IMR-90 (cell line): ENCODE measurements at places on chromosomes 1 and 21. TPM values are rescaled to one million over a fixed set of nuclear protein-coding genes. Genes with fewer than 3 reads are reported as not detected.

DNA sequence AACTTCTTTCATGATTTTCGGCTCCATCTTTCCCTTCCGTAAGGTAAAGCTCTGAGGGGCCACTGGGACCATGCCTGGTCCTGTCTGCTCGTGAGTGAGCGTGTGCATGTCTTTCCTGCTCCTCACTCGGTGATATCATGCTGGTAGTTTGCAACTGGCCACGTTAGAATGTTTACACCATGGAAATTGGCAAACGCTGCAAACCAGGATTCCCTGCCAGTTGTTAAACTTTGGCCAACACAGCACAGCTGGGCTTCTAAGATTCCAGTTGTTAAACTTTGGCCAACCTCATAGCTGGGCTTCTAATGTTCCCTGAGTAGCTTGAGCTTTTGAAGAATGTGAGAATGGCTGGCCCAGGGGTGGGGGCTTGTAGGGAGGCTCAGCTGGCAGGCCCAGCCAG lies 68.0 kb upstream of the ACTL8 start:
- H3K27me3 ChIP-seq: no peaks in the 10 kb centered on the region
- peaks cover 7% of the 10 kb centered on the region for H3K36me3 ChIP-seq
- no peak overlapping the region for H3K4me3 ChIP-seq
- no peak overlapping the region for H3K27ac ChIP-seq

DNA sequence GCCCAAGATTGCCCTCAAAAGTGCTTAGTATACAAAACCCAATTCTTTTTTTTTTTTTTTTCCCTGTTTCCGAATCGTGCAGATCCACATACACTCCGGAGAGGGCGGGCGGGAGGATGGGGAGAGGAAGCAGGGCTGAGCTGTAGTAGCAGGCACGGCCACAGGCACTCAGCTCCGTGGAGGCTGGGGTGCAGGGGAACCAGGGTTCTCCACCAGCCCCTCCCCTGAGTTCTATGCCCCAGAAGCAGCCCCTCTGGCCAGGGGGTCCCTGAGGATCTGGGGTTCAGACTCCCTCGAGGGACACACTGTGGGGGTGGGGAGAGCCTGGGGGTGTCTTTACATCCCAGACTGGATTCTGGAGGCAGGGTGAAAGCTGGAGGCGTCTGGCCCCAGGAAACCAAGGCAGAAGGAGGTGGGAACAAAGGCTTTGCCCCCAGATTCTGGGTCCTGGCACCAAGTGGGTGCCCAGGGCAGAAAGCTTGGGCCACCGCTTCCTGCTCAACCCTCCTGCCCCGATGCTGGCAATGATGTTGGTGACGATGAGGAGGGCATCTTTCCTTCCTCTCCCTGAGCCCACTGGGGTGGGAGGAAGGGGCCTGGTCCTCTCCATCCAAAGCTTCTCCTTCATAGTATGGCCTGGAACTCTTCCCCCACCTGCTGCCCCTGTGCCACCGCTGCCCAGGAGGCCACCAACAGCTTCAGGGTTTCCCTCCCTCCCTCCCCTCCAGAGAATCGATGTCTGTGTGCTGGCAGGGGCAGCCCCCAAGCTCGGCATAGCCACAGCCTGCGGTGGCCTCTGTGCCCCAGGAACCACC lies 106.4 kb upstream of the TARDBP start:
- no peaks in the 10 kb centered on the region for H3K36me3 ChIP-seq
- H3K4me1 ChIP-seq: no peaks in the 10 kb centered on the region
- peaks cover 33% of the 10 kb centered on the region for H3K27me3 ChIP-seq
- H3K4me3 ChIP-seq: no peak overlapping the region

DNA sequence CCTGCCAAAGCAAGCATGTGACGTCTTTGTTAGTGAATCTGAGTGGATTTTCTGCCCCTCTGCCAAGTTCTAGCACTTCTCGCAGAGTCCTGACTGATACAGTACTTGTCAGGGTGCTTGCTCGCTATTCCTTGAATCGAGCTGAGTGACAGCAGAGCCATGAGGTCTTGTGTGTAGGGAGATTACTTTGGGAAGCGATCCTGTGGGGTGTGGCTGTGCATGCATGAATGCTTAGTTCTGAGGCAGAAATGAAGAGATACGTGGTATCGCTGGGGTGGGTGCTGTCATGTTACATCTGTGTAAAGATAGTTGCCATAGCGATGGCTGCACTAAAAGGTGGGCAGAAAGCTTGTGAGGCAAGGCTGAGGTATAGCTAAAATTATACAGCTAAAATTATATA lies 19.3 kb upstream of the DNAJC28 start:
- no peak overlapping the region for H3K27ac ChIP-seq
- H3K27me3 ChIP-seq: no peaks in the 10 kb centered on the region
- H3K4me1 ChIP-seq: peaks cover 7% of the 10 kb centered on the region; the same call in 1 of the 2 replicates
- DNase-seq: no peak
- no peak overlapping the region for H3K4me3 ChIP-seq

GRCh38 chr1:60589046-60589748 lies 493.2 kb upstream of the NFIA start:
- H3K36me3 ChIP-seq: no peaks in the 10 kb centered on the region
- no peaks in the 10 kb centered on the region for H3K4me1 ChIP-seq
- H3K27ac ChIP-seq: no peak overlapping the region
- H3K4me3 ChIP-seq: no peak overlapping the region
- DNase-seq: no peak

DNA sequence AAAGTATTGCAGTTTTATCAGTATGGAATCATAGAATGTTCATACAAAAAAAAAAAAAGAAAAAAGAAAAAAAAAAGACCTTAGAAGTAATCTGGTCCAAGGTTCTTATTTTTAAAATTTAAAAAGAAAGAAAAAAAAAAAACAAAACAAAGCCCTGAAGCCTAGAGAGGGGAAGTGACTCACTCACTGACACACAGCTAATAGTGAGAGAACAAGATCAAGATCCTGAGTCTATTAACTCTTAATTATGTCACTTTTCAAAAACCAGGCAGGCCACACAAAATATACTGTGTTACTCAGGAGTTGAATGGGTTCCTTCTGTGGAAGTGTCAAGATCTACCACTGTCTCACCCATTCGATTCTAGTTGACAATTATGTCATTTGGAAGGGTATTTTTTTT lies 433.9 kb upstream of the DAB1 start:
- no peaks in the 10 kb centered on the region for H3K27me3 ChIP-seq
- no peak overlapping the region for H3K4me3 ChIP-seq
- no peak overlapping the region for H3K27ac ChIP-seq
- DNase-seq: no peak
- H3K4me1 ChIP-seq: no peaks in the 10 kb centered on the region
- no peaks in the 10 kb centered on the region for H3K36me3 ChIP-seq

GRCh38 chr1:86491171-86491950 lies 22.6 kb downstream of the CLCA1 start:
- peaks cover 15% of the 10 kb centered on the region for H3K27me3 ChIP-seq
- H3K4me3 ChIP-seq: no peak overlapping the region
- H3K4me1 ChIP-seq: no peaks in the 10 kb centered on the region
- H3K36me3 ChIP-seq: no peaks in the 10 kb centered on the region

- no peak within 1 kb of the TSS for H3K27ac ChIP-seq
- H3K4me3 ChIP-seq: no peak within 1 kb of the TSS
- no peaks in the 10 kb centered on the region for H3K36me3 ChIP-seq
- no peaks in the 10 kb centered on the region for H3K4me1 ChIP-seq
- H3K27me3 ChIP-seq: no peaks in the 10 kb centered on the region
- no peak for DNase-seq
Observed at GRCh38 chr1:109687641-109688499, at the start of gene GSTM1. Gene GSTM1 (plus strand): TSS chr1:109687817. CDS start chr1:109687874, 57 bp downstream.

DNA sequence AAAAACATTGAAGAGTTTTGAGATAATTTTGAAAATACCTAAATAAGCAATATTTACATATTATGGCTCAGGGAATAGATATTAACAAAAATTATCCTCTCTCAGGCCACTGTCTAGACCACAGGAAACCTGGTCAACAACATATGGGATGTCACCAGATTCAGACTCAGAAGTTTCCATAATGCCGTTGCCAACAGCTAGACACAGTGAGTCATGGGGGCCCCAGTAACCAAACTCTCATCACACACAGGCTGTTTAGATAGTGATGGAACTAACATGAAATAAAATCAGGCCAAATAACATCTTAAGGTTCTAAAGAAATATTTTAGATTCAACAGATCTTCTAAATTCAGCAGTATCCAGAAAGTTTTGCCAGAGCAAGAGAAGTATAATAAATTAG lies 681.7 kb upstream of the ADAMTS5 start:
- peak; percentile 90 for DNase-seq
- H3K27ac ChIP-seq: peak overlapping the region; percentile 21
- peaks cover 2% of the 10 kb centered on the region; the same call in 1 of the 2 replicates for H3K4me1 ChIP-seq
- H3K36me3 ChIP-seq: no peaks in the 10 kb centered on the region

- H3K27ac ChIP-seq: no peak overlapping the region
- no peaks in the 10 kb centered on the region for H3K27me3 ChIP-seq
- no peaks in the 10 kb centered on the region for H3K4me1 ChIP-seq
- no peaks in the 10 kb centered on the region for H3K36me3 ChIP-seq
- no peak overlapping the region for H3K4me3 ChIP-seq
- DNase-seq: no peak
Observed at GRCh38 chr21:39471598-39471997, 19.8 kb downstream of the SH3BGR start.

DNA sequence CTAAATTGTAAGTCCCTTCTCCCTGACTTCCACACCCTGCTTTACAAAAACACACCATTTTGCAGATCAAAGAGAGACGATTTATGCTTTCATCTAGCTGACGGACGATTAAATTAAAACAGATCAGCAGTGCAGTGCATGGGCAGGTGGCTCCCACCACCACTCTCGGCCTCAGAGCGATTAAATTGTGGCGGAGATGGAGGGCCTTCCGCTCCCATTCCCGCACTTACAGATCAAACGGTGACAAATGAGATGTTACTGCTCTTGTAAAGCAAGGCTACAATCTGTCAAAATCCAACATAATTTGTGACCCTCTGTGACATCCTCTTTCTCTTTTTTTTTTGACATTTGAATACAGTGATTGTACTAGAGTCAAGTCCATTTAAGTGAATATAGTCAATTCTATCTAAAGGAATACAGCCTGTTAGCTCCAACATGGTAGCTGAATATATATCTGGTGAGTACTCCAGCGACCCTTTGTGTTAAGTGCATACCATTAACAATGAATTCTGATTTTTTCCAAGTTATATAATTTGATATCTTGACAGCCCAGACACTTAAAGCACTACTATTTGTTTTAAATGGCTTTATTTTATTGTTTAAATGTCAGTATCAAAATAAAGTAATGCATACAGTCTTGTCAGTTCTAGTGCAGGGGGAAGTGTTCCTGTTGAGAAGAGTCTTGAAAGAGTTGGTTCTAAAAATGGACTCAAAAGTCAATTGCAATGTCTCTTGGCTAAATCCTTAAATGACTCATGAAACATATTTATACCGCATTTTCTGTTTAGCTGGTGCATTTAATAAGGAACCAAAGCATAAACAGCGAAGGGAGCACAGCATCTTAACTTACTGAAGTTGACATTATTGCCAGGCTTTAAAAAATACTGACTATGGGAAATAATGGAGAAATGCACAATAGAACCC lies 109.0 kb downstream of the ESRRG start:
- no peaks in the 10 kb centered on the region for H3K27me3 ChIP-seq
- no peak overlapping the region for H3K4me3 ChIP-seq
- no peaks in the 10 kb centered on the region for H3K36me3 ChIP-seq
- no peaks in the 10 kb centered on the region for H3K4me1 ChIP-seq

- H3K4me1 ChIP-seq: peaks cover 11% of the 10 kb centered on the region; the same call in 1 of the 2 replicates
- no peaks in the 10 kb centered on the region for H3K36me3 ChIP-seq
- no peak for DNase-seq
Observed at GRCh38 chr1:229025576-229025975, 245.3 kb upstream of the RAB4A start.

GRCh38 chr1:226984521-226985238 lies 44.6 kb downstream of the COQ8A start:
- DNase-seq: no peak
- no peaks in the 10 kb centered on the region for H3K4me1 ChIP-seq
- H3K27me3 ChIP-seq: no peaks in the 10 kb centered on the region

GRCh38 chr21:16409352-16409751 lies 679.6 kb downstream of the USP25 start:
- H3K4me1 ChIP-seq: no peaks in the 10 kb centered on the region
- H3K36me3 ChIP-seq: no peaks in the 10 kb centered on the region

- no peaks in the 10 kb centered on the region for H3K27me3 ChIP-seq
- no peaks in the 10 kb centered on the region for H3K36me3 ChIP-seq
- no peak for DNase-seq
- no peak overlapping the region for H3K27ac ChIP-seq
- no peak overlapping the region for H3K4me3 ChIP-seq
Observed at GRCh38 chr1:74522148-74522547, 9.7 kb upstream of the LRRC53 start.

DNA sequence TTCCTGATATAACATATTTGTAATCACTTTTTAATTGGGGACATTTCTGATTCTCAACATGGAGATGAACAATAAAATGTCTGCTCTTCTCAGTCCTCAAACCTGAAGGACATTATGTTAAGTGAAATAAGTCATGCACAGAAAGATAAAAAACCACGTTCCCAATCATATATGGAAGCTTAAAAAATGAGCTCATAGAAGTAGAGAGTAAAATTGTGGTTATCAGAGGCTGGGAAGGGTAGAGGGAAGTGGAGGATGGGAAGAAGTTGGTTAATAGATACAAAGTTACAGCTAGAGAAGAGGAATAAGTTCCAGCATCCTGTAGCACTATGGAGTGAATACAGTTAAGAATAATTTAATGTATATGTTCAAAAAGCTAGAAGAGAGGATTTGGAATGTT lies 1.5 kb upstream of the CD48 start:
- no peaks in the 10 kb centered on the region for H3K4me1 ChIP-seq
- no peaks in the 10 kb centered on the region for H3K27me3 ChIP-seq

DNA sequence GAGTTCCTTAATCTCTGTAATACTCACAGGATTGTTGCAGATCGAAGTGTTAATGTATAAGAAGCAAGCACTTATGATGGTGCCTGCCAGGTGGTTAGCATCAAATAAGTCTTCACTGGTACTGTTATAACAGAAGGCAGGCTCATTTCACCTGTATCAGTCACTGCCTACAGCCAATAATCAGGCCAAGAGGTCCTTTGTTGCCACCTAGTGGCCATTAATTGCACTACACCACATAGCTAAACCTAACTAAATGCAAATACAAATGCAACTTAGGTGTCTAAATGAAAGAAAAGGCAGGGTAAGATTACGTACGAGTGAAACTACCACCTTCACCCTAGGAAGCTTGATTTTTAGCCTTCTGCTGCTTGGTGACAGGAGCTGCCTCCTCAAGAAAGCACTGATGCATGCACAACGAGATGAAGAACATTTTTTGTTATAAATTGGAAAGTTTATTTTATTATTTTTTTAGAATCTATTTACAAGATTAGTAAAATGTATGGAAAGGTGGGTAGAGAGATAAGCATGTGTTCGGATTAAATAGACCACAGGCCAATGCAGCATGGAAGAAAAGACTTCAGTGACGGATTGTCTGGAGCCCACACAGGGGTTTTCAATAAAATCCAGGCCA lies 334.8 kb upstream of the CAMK1G start:
- no peaks in the 10 kb centered on the region for H3K36me3 ChIP-seq
- H3K27ac ChIP-seq: no peak overlapping the region
- H3K27me3 ChIP-seq: no peaks in the 10 kb centered on the region

Gene FCMR
- total RNA-seq: not detected in 2 replicates

Gene NEGR1
- 9.1 and 13.1 TPM in 2 replicates for total RNA-seq

Gene AMY1A
- total RNA-seq: not detected in 2 replicates

Gene DRAXIN
- total RNA-seq: under 0.01 TPM in 2 replicates

Gene DMRTA2
- total RNA-seq: not detected in 2 replicates
